ENCODE measurements at places on chromosomes 16 and 17.
A peak's percentile ranks its signal among the peaks of the same experiment; 100 is the strongest.

- DNase-seq: peak; percentile 97
These were observed 10.8 kb downstream of the ARSG start for GRCh38 chr17:68302066-68302564.

- DNase-seq: peak; percentile 32
These were observed 2.5 kb upstream of the RAB11FIP4 start for GRCh38 chr17:31388770-31389656.

GRCh38 chr16:4321286-4322120 lies 5.6 kb downstream of the GLIS2 start:
- DNase-seq: no peak

- no peak for DNase-seq
These were observed 207.0 kb downstream of the MSI2 start for GRCh38 chr17:57463103-57463885.

DNA sequence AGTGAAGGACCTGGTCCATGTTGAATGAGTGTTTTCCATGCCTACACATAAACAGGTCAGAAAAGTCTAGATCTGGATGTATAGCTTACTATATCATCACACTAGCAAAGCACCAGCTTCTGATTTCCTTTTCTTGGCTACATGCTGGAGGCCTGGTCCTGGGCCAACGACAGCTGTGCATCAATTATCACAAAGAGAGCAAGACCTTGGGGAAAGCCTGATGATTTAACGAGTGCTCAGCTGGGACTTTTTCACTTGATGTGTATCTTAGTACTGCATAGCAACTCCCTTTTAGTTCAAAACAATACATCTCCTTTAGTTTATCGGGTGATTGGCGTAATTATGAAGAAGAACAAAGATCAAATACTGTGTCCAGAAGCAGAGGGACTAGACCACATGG lies 358.2 kb downstream of the KIF2B start:
- DNase-seq: no peak

DNA sequence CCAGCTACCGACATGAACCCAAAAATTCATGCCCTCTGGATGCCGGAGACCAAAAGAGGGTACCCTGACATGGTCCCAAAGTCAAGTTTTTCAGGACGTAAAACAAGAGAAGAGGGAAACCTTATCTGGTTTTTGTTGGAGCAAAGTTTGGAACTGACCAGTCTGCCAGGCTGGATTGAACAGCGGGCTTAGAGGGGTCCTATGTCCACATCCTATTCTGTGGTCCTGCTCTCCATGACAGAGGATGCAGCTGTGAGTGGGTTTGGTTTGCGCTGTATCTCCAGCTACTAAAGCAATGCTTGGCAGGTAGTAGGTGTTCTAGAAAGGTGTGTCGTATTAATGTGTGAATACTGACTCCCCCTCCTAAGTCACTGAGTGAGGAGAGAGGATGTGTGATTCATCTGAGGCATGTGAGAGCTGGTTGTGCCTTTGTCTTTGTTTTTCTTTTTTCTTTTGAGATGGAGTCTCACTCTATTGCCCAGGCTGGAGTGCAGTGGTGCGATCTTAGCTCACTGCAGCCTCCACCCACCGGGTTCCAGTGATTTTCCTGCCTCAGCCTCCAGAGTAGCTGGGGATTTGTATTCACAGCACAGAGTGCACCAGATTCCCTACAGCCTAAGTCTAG lies 31.0 kb downstream of the PMM2 start:
- DNase-seq: peak; percentile 69

DNA sequence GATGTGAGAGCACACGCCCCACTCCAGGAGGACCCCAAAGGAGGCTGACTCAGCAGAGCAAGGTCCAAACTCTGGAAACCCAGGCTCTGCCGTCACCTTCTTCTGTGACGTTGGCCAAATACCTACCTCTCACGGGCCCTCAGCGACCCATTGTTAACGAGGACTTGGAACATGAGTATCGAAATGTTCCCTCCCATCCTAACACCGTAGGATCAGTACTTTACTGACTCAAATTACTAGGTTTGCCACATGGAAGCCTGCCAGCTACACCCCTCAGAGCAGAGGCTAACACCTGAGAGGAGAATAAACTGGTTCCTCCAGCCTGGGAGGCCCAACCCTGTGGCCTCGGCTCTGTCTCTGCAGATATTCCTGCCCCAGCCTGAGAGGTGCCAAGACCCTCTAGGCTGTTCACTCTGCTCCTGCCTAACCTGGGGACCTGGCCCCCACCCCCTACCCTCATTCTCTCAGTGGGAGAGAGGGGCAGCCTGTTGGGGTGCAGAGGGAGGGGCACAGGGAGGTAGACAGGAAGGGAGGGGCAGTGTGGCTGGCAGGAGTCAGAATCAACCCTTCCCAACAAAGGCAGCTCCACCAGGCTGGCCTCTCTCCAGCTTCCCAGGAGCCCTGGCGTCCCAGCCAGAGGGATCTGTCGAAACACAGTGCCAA lies 4.4 kb downstream of the PITPNM3 start:
- DNase-seq: no peak

- no peak for DNase-seq
These were observed 10.9 kb downstream of the CTRB2 start for GRCh38 chr16:75195811-75196790.

- no peak for DNase-seq
These were observed 2.9 kb downstream of the UNC119 start for GRCh38 chr17:28549236-28550132.

- no peak for DNase-seq
These were observed 178.8 kb downstream of the RAB11FIP4 start for GRCh38 chr17:31570231-31570630.

DNA sequence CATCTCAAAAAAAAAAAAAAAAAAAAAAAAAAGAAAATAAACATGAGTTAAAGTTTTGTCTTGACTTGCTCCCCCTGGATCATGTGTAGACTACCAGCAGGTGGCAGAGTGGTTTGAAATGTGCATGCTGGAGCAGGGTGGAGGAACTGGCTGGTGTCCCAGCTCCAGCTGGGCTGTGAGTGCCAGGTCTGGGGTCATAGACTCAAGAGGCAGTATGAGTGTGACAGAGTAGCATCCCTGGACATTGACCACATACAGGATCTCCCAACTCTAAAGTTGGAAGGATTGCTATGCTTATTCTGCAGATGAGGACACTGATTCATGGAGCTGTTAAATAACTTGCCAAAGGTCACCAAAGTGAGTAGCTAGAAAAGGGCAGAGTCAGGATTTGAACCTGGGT lies 198.0 kb upstream of the MPHOSPH6 start:
- peak; percentile 36 for DNase-seq

- DNase-seq: no peak
These were observed 12.5 kb downstream of the SLC22A31 start for GRCh38 chr16:89187770-89188392.

GRCh38 chr16:22871861-22872260 lies 57.9 kb downstream of the HS3ST2 start:
- no peak for DNase-seq

- peak; percentile 86 for DNase-seq
These were observed 5.6 kb downstream of the CORO6 start for GRCh38 chr17:29617125-29617480.

- DNase-seq: no peak
These were observed 525.2 kb upstream of the PSMD7 start for GRCh38 chr16:73771196-73772064.

DNA sequence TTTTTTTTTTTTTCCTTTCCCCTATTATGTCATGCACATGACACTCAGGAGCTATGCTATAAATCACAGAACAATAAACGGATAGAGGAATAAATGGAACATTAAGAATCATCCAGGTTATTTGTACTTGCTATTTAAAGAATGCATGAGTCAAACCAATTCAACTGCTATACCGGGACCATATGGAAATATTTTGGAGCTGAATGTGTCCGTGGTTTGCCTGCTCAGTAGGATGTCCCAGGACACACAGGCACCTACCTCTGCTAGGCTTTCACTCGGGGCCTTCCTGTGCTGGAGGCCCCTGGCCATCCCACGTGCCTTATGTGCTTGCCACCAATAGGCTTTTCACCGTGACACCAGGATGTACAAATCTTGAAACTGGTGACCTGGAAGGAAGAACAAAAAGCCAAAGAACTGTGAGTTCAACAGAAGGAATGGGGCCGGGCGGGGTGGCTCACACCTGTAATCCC lies 15.3 kb upstream of the SEC14L1 start:
- peak; percentile 98 for DNase-seq

- DNase-seq: no peak
These were observed 95.6 kb downstream of the PRKCA start for GRCh38 chr17:66398059-66398458.

DNA sequence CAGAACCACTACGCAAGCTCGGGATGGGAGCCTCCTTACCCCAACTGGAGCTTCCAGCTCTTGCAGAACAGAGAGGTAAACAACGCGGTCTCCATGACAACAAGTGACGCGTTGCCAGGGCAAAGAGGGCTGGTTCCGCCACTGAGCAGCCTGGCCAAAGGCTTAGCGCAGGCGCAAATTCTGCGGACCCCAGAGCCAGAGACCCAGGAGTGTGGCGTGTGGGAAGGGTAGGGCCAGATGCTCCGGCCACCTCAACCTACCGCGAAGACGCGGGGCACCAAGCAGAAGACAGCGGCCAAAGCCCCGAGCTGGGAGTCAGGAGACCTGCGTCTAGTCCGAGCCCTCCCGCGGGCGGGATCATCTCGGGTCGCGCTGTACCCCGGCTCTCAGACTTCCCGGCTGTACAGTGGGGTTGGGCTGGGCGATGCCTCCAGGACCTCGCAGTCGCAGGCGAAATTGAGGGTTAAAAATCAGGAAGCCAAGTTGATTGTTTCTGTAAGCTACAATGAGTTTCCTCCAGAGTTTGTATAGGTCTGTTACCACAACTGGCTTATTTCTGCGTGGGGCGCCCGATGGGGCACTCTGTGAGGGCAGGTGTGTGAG lies at the start of gene TEKT1:
TSS of gene TEKT1 (minus strand) at position 69 of the 603 bp plus-strand sequence. CDS start 1,353 bp downstream, outside the sequence.
- DNase-seq: peak; percentile 67

GRCh38 chr16:66918803-66919568 lies at the start of gene CDH16:
Gene CDH16, minus strand, starts transcription at chr16:66918885. Its CDS starts 820 bp downstream, at chr16:66918065.
- DNase-seq: no peak

GRCh38 chr17:15431196-15431595 lies 36.2 kb downstream of the CDRT4 start:
- no peak for DNase-seq

All from endothelial cell of umbilical vein (primary cell).